IPS-NIHi11 (cell line): ENCODE measurements at places on chromosomes 3 and 15.

DNA sequence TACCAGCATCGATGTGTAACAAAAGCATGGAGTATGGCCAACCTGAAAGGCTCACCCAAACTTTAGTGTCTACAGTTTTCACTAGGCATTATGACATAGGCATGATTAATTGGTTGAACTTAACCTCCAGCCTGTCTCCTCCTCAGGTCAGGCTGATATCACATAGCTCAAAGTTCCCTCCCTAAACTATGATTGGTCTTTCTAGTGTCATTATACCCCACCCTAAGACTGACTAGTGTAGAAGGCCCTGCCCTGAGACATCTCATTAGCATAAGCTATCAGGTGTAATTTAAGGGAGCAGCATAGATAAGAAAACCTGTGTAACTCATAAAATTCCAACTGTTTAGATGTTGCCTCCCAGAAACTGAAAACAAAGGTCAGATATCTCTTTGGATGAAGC lies 195.2 kb downstream of the ALCAM start:
- no peak for DNase-seq

GRCh38 chr15:82709081-82709420 lies 624 bp downstream of the AP3B2 start:
- no peak for DNase-seq

DNA sequence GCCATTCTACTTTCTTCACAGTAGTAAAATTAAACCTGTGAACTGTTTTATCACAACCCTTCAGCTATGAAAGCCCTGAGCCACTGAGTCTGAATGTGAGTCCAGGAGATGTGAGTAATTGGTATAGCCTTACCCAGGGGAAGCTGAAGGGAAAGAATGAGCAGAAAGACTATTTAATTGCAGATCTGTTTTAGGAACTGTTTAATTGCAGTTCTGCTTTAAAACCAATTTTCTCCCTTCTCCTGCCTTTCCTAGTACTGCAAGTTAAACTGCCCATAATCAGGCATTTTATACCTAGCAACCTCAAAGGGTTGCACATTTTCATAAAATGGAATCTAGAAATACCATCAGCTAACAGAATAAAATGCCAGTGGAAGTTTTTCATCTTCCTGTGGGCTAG lies 476.7 kb downstream of the OCA2 start:
- no peak for DNase-seq

DNA sequence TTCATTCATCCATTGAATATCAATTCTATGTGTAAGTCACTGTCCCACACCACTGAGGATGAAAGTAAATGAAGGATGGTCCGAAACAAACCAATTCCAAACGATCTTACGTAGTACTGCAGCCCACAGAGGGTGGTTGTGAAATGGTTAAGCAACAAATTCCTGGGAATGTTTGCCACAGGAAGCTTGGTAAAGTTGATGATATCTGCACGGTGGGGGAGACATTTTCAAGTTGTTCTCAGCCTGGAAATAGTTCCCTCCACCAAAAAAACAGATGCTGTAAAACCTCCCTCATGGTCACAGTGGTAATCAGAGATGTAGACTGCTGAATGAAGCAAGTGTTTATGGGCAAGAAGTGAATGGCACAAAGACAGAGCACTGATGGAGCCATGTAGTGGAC lies 35.9 kb upstream of the BNC1 start:
- DNase-seq = no peak

GRCh38 chr3:30112902-30113484 lies 493.4 kb upstream of the TGFBR2 start:
- DNase-seq = no peak

DNA sequence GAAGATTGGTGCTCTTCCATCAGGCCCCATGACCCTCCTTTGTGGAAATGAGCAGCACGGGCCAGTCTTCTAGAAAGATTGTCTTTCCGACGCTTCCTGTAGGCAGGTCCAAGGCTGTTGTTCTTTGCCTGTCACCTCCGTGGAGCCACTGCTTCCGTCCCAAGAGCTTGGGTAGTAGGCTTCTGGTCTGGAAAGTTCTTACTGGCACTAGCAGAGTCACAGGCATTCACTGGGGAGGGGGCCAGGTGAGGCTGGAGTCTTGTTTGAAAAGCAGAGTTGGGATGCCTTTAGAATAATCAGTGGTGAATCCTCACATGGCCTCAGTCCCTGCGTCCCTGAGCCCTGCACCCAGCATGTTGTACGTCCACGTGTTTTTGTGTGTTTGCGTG lies 76.2 kb upstream of the ADPGK start:
- DNase-seq = no peak

- no peak for DNase-seq
Observed at GRCh38 chr15:45603881-45604280, 16.7 kb downstream of the BLOC1S6 start.

DNA sequence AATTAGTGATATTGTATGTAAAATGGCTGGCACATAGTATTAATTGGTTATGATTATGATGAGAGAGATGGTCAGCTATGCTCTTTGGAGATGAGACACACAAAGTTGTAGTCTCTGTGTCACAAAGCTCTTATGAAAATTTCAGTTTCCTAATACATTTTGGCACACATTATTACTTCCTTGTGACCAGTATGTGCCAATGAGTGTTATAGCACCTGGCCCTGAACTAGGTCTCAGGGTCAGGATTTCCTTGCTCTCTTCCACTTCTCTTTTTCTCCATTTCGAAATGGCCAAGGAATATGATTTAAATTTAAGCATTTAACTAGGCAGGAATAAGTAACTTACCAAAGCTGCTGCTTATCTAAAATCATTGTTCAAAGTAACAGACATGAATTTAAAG lies 28.0 kb downstream of the TIPARP start:
- DNase-seq = no peak
